ENCODE measurements at places on chromosomes 1 and 21. TPM values are rescaled to one million over a fixed set of nuclear protein-coding genes. Genes with fewer than 3 reads are reported as not detected.

DNA sequence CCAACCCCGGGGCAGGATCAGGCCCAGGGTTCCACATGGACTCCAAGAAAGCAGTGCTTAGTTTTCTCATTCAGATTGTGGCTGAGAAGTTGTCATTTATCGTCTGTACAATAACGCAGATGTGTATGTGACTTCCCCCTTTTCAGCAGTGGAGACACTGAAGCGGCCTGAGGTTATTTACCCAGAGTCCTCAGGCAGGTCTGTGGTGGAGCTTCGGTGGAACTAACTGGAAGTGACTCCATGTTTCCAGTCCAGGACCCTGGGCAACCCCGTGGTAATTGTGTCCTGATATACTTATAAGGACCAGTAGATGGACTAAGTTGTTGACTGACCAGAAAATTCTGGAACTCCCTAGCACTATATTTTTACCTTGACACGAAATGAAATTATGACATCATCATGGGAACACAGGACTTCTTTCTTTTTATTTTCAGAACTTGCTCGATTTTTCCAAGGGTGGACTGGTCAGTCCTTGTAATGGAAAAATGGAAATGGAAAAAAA lies 1.0 kb upstream of the IER5 start:
- DNase-seq: peak; percentile 58

- DNase-seq: peak; percentile 89
Measured at GRCh38 chr21:33801424-33802405, 113.9 kb downstream of the ATP5PO start.

DNA sequence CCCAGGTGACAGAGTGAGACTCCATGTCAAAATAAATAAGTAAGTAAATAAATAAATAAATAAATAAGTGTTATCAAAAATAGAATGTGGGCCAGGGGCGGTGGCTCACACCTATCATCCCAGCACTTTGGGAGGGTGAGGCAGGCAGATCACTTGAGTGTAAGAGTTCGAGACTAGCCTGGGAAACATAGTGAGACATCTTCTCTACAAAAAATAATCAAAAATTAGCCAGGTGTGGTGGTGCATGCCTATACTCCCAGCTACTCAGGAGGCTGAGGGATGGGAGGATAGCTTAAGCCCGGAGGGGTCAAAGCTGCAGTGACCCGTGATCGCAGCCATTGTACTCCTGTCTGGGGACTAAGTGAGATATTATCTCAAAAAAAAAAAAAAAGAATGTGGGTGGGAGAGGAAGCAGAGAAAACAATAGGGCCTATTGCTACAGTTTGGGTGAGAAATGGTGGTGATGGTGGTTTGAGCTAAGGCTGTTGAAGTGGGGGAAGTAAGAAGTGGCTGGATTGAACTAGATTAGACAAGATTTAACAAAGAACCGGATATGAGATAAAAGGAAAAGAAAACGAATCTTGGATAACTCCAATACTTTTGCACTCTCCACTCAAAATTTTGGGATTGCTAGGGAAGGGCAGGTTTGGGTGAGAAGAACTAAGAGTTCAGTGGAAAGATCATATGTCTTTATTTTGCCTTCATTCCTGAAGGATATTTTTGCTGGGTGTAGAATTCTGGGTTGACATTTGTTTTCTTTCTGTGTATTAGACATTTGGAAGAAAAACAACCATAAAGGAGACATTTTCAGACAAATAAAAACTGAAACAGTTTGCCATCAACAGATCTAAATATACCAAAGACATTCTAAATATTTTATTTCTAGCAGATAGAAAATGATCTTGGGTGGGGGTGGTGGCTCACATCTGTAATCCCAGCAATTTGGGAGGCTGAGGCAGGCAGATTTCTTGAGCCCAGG lies 57.1 kb upstream of the SPOCD1 start:
- DNase-seq: peak; percentile 13

DNA sequence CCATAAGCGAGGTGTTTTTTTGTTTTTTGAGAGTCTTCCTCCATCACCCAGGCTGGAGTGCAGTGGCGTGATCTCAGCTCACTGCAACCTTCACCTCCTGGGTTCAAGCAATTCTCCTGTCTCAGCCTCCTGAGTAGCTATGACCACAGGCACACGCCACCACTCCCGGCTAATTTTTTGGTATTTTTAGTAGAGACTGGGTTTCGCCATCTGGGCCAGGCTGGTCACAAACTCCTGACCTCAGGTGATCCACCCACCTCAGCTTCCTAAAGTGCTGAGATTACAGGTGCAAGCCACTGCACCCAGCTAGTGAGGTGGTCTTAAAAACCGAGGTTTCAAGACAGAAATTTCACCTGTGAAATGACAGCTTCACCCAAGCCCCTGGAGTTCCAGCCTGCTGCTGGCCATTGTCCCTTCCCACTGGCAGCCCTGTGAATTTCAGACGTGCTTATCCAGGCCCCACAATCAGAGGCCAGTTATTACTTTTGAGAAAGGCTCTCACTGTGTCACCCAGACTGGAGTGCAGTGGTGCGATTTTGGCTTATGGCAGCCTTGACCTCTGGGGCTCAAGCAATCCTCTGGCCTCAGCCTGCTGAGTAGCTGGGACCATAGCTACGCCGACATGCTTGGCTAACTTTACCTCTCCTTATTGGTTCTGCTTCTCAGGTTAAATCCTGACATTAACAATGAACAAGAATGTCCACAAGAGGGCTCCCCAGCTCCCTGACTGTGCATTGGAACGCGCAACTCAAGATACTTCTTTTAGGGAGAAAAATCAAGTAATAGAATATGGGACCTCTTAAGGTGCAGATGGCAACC lies 19.4 kb downstream of the ENO1 start:
- DNase-seq: peak; percentile 65

DNA sequence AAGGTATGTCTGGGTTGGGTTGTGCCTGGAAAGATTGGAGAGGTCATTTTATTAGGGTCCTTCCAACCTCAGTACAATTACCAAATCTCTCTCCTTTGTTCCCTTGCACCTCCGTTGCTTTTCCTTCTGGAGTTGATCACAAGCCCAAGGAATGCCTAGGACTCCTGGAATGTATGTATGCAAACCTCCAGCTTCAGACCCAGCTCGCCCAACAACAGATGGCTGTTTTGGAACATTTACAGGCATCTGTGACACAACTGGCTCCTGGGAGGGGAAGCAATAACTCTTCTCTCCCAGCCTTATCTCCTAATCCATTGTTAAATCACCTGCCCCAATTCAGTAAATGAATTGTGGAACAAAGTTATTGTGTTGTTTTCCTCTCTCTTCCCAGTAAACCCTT lies 8.3 kb downstream of the TSACC start:
- DNase-seq: peak; percentile 24

DNA sequence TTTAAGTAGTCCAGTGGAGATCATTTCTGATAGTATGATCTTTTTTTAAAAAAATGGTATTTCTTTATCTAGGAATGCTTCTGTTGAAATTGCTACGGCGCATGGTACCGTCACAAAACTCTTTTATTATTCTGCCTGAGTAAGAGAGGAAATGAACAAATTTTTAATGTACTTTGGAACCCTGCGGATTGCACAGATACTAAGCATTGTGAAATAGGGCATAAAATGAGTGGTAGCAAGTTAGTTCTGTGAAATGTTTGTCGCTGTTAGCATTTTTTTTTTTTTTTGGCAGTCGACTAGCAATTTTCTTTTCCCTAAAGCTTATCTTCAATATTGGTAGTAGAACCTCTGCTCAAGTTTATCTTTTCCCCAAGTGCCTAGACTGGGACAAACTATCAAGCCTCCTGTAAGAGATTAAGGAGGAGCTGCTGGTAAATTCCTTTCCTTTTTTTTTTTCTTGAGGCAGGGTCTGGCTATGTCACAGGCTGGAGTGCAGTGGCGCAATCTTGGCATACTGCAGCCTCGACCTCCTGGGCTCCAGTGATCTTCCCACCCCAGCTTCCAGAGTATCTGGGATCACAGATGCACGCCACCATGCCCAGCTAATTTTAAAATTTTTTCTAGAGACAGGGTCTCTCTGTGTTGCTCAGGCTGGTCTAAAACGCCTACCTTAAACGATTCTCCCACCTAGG lies 2.2 kb downstream of the ITSN1 start:
- DNase-seq: no peak

The MANEAL gene
- 5.6 TPM for total RNA-seq

The OPRD1 gene
- 0.96 TPM for total RNA-seq

The CLIC6 gene
- not detected for total RNA-seq

DNA sequence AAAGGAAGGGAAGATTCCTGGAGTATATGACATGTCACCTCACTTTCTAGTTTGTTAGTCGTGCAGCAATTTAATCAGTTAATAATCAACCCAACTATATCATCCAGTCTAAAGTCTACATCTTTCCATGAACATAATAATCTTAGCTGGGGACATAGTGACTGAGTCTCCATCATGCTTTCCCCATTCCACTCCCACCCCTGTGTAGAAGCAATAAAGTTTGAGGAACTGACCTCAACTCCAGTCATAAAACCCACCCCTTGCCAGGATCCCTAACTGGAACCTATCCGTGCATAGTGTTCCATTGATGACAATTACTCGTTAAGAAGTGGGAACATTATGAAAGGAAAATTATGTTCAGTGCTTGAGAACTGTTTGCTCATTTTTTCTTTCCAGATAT lies 48.9 kb upstream of the MROH9 start:
- no peak for DNase-seq

DNA sequence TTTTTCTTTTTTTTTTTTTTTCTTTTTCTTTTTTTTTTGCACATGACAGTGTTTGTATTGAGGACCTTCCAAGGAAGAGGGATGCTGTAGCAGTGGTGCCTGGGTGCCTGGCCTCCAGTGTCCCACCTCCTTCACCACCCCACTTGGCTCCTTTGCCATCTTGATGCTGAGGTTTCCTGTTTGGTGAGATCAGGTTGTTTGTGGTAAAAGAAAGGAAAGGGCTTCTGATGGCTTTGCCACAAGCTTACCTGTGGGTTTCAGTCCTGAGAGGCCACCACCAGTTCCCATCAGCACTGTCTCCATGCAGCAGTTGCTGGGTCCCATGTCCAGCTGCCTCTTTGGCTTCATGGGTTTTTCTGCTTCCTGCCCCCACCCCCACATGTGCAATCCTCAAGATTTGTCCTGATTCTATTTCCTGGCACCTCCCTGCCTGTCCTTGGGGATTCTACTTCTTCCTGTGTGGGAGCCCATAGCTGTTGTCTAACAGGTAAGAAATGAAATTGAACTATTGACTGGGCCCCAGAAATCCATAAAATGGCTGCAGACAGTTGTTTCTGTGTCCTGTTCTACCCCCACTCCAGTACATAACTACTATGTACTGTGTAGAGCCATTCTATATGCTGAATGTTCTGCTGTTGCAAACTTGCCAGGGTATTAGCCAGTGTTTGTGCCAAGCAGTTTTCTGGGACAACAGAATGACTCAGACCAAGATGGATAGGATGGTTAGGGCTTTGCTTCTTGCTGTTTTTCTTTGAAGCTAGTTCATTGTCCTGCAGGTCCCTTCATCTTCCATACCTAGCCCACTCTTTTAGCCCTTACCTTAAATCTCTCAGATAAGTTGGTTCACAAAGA lies 4.2 kb upstream of the CCDC28B start:
- DNase-seq: no peak

- peak; percentile 52 for DNase-seq
Measured at GRCh38 chr1:201565771-201566528, 27.0 kb downstream of the NAV1 start.

The MNDA gene
- total RNA-seq: not detected

GRCh38 chr21:32138658-32139057 lies 140.2 kb downstream of the MIS18A start:
- no peak for DNase-seq

DNA sequence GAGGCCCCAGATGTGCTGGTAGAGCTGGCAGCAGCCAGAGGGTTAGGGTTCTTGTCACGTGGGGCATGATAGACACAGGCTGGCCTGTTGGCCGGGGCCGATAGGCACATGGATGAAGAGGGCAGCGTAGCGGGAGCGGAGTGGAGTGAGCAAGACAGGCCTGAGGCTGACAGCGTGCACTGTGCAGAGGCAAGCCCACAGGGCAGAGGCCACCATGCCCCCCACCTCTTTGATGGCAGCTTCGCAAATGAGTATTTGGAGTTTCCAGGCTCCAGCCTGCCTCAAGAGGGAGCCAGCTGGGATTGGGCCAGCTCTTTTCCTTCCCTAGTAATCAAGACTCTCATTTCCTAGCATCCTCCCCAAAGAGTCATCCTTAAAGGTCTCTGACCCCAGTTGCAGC lies 43.5 kb downstream of the TMCC2 start:
- peak; percentile 24 for DNase-seq

The MATN1 gene
- 0.20 TPM for total RNA-seq

The DMRTA2 gene
- 0.20 TPM for total RNA-seq

DNA sequence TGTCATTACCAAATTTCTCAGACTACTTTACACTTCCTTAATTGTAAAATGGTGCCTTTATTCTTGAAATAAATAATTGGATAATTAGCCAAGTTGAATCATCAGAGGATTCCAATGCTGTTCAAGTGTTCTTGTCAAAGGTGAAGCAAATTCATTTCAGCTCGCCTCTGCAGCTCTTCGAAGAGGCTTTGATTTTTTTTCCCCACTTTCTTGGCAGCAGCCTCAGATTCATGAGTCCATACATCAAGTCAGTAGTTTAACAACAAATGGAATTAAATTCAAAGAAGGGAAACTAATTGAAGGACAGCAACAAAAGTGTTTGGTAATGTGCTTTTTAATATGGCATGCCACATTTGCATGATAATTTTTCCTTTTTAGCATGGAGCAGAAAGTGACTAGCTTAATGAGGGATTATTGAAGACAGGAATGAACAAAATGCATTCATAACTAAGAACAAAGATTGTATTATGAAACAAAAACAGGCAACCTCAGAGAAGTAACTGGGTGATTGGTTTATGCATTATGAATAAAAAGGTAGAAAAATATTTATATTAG lies 239.0 kb downstream of the USH2A start:
- no peak for DNase-seq

The CYP4A22 gene
- total RNA-seq: not detected

The AXDND1 gene
- total RNA-seq: not detected

The HSD3B2 gene
- total RNA-seq: not detected

- DNase-seq: peak; percentile 62
Measured at GRCh38 chr1:233025157-233025556, 74.7 kb downstream of the NTPCR start.

The SPATA45 gene
- total RNA-seq: not detected

GRCh38 chr1:203308328-203308922 lies 3.1 kb downstream of the BTG2 start:
- no peak for DNase-seq

The CYP4Z1 gene
- total RNA-seq: not detected

- DNase-seq: peak; percentile 57
Measured at GRCh38 chr1:167720965-167721616, 691 bp upstream of the MPZL1 start.

DNA sequence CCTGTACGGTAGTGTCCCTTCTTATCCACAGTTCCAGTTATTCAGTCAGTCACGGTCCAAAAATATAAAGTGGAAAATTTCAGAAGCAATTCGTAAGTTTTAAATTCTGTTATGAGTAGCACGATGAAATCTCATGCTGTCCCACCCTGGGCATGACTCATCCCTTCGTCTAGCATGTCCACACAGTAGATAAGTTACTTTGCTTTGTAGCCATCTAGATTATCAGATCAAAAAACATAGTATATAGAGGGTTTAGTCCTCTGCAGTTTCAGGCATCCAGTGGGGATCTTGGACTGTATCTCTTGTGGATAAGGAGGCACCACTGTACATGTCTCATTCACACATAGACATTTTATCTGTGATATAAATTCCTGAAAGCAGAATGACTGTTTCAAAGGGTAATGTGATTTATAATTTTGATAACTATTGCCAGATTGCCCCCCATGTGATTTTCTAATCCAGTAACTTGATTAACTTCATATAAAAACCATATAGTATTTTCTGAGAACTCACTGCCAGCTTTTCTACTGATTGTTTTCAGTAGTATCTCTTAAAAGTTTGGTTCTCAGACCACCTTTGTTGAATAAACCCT lies 143.3 kb downstream of the DYRK1A start:
- peak; percentile 12 for DNase-seq

- DNase-seq: no peak
Measured at GRCh38 chr1:56817716-56818463, 1.3 kb downstream of the FYB2 start.

The SLC5A3 gene
- 8.4 TPM for total RNA-seq
